HFFc6 (cell line): ENCODE measurements at places on chromosomes 3 and 15. TPM values are rescaled to one million over a fixed set of nuclear protein-coding genes. Genes with fewer than 3 reads are reported as not detected.
A peak's percentile ranks its signal among the peaks of the same experiment; 100 is the strongest.

- H3K4me3 ChIP-seq, result no peak overlapping the region
- DNase-seq, result no peak
- H3K27me3 ChIP-seq, result peaks cover 8% of the 10 kb centered on the region; the same call in 1 of the 2 replicates
- H3K4me1 ChIP-seq, result no peaks in the 10 kb centered on the region
- H3K36me3 ChIP-seq, result no peaks in the 10 kb centered on the region
Observed at GRCh38 chr3:70580021-70580420, 267.6 kb upstream of the MDFIC2 start.

DNA sequence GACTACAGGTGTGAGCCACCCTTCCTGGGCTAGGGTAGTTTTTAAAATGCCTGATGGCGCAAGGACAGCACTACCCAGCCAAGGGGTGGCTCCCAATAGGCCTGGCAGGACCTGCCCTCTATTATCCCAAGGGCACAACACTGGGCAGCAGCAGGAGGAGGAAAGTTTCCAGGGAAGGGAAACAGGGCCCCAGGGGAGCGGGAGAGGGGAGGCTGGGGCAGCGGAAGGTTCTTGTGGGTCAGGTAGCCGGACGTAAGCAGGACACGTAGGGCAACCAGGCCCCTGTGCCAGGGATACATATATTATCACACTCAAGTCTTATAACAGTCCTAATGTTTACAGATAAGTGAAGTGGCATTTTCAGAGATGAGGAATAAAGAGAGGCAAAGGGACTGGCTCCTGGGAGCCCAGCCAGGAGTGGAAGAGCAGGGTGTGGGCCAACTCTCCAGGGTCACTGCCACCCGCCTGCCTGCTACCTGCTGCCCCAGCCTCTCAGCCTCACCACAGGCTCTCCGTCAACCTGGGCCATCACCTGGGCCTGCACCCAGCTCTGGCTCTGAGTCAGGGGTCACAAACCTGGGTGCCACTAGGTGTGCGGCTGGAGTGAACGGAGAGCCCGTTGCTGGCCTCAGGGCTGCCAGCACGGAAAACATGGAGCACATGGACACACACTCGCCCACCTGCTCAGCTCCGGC lies 73.2 kb upstream of the SNRPA1 start:
- no peak overlapping the region for H3K4me3 ChIP-seq
- DNase-seq, result no peak
- H3K4me1 ChIP-seq, result peaks cover 8% of the 10 kb centered on the region; the same call in 1 of the 2 replicates

- H3K27me3 ChIP-seq, result peaks cover 53% of the 10 kb centered on the region
- DNase-seq, result no peak
- H3K27ac ChIP-seq, result no peak overlapping the region
- peaks cover 9% of the 10 kb centered on the region; the same call in 1 of the 2 replicates for H3K4me1 ChIP-seq
- no peak overlapping the region for H3K4me3 ChIP-seq
- H3K36me3 ChIP-seq, result no peaks in the 10 kb centered on the region
Observed at GRCh38 chr15:101324524-101325177, 29.6 kb upstream of the SNRPA1 start.

- H3K27me3 ChIP-seq, result peaks cover 11% of the 10 kb centered on the region
- peaks cover 7% of the 10 kb centered on the region for H3K4me1 ChIP-seq
- H3K36me3 ChIP-seq, result no peaks in the 10 kb centered on the region
- DNase-seq, result no peak
- no peak overlapping the region for H3K27ac ChIP-seq
Observed at GRCh38 chr3:101521211-101521701, 8.2 kb upstream of the SENP7 start.

DNA sequence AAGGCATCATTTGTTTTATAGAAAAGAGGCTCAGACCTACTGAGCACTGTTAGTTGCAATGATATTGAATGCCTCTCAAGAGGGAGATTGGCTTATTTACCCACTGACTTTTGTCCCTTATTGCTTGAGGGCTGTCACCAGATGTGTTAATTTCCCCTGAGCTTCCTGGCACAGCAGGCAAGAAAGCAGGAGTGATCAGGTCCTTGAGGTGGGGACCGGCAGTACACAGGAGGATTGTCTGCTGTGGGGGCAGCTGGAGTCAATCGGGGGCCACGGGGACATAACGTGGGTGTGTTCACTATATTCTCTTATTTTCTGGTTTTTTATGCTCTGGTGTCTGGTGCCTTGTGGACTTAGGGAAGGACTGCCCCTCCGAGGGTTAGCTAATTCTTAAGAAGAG lies 44.6 kb downstream of the GASK1A start:
- DNase-seq, result no peak
- H3K4me1 ChIP-seq, result no peaks in the 10 kb centered on the region
- no peaks in the 10 kb centered on the region for H3K36me3 ChIP-seq

- H3K27ac ChIP-seq, result no peak overlapping the region
- H3K27me3 ChIP-seq, result peaks cover 25% of the 10 kb centered on the region
- no peak for DNase-seq
- no peaks in the 10 kb centered on the region for H3K4me1 ChIP-seq
- no peak overlapping the region for H3K4me3 ChIP-seq
- no peaks in the 10 kb centered on the region for H3K36me3 ChIP-seq
Observed at GRCh38 chr3:186519021-186519658, 25.0 kb downstream of the CRYGS start.

DNA sequence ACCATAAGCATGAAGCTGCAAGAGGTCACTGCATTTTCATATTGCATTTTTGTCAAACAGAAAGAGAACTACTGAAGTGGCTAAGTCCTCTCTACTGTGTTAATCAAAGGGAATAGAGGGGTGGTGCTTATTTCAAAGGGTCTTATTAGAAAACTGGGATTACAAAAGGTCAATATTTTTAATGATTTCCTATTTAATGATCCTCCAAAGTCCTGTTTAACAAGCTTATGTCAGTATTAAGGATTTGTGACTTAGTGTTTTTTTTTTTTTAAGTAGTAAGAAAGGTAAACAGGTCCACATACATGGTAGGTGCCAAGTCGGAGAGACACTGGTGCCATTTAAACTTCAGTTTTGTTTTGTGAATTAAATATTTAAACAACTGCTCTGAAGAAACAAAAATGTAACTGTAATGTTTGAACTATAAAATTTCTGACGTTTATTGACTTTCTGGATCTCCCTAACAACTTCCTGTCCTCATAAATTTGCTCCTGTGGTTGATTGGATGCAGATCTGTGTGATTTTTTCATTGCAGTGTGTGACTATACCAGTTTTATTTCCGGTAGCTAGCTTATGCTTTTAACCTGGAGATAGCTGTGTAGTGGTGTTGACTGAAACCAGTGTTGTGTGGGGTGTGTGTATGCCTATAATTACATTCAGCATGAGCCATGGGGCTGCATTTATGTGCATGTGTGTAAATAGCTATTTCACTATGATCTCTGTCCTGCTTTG lies 8.6 kb upstream of the CACNA1D start:
- H3K27ac ChIP-seq, result no peak overlapping the region
- H3K36me3 ChIP-seq, result no peaks in the 10 kb centered on the region
- peaks cover 5% of the 10 kb centered on the region for H3K27me3 ChIP-seq
- H3K4me3 ChIP-seq, result no peak overlapping the region

GRCh38 chr15:61946778-61947177 lies 113.5 kb downstream of the VPS13C start:
- H3K36me3 ChIP-seq, result peaks cover 33% of the 10 kb centered on the region
- peak overlapping the region; percentile 4; the same call in 1 of the 2 replicates for H3K4me3 ChIP-seq
- peaks cover 36% of the 10 kb centered on the region for H3K4me1 ChIP-seq
- H3K27ac ChIP-seq, result peak overlapping the region; percentile 42

DNA sequence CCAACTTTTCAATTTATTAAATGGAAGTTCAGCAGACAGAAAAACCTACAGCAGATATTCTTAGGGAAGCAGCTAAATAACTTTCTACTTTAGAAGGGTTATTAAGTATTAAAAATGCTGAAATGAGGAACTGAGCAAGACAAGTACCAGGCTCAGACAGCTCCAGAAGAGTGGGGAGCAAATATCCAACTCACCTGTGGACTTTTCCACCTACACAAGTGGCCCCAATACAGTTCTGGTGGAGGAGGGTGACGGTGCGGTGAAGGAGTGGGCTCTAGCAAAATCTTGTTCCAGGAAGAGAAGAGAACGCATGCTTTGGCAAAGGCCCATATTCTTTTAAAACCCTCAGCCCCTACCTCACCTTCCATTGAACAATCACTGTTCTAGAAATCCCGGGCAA lies 129.7 kb upstream of the LMOD3 start:
- no peak overlapping the region for H3K4me3 ChIP-seq
- no peaks in the 10 kb centered on the region for H3K36me3 ChIP-seq
- H3K27ac ChIP-seq, result no peak overlapping the region
- no peaks in the 10 kb centered on the region for H3K4me1 ChIP-seq
- peaks cover 26% of the 10 kb centered on the region for H3K27me3 ChIP-seq

GRCh38 chr3:115072265-115073021 lies 74.6 kb downstream of the ZBTB20 start:
- H3K4me1 ChIP-seq, result peaks cover 59% of the 10 kb centered on the region
- H3K36me3 ChIP-seq, result no peaks in the 10 kb centered on the region; the same call in 1 of the 2 replicates
- H3K4me3 ChIP-seq, result peak overlapping the region; percentile 58; the same call in 1 of the 2 replicates

DNA sequence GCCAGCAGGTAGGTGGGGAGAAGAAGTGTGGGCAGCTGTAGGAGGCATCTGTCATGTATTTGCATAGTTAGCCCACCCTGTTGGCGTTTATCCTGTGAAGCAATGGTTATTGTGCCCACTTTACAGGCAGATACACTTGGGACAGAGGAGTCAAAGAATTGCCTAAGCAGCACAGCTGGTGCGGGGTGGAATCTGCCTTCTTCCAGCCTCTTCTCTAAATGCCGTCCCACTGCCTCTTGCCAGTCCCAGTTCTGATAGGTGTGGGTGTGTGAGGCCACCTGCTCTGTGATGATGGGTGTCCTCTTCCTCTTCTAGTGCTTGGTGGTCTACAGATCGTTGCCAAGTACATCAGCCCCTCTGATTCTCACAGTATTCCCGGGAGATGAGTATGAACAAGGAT lies 80.9 kb downstream of the ABHD5 start:
- peaks cover 47% of the 10 kb centered on the region for H3K4me1 ChIP-seq
- H3K36me3 ChIP-seq, result no peaks in the 10 kb centered on the region
- DNase-seq, result no peak
- no peak overlapping the region for H3K27ac ChIP-seq
- peaks cover 6% of the 10 kb centered on the region for H3K27me3 ChIP-seq

- H3K4me3 ChIP-seq, result no peak overlapping the region
- H3K36me3 ChIP-seq, result no peaks in the 10 kb centered on the region
- H3K27ac ChIP-seq, result no peak overlapping the region
- peaks cover 3% of the 10 kb centered on the region for H3K27me3 ChIP-seq
- DNase-seq, result no peak
Observed at GRCh38 chr3:113268942-113269341, 57.6 kb downstream of the BOC start.

GRCh38 chr3:191138937-191139336 lies 60.1 kb upstream of the OSTN start:
- H3K27me3 ChIP-seq, result peaks cover 2% of the 10 kb centered on the region; the same call in 1 of the 2 replicates
- H3K4me3 ChIP-seq, result no peak overlapping the region
- H3K36me3 ChIP-seq, result peaks cover 11% of the 10 kb centered on the region
- DNase-seq, result no peak
- peak overlapping the region; percentile 20; the same call in 1 of the 2 replicates for H3K27ac ChIP-seq

- no peaks in the 10 kb centered on the region; the same call in 1 of the 2 replicates for H3K27me3 ChIP-seq
- peaks cover 58% of the 10 kb centered on the region for H3K4me1 ChIP-seq
Observed at GRCh38 chr15:47442371-47442770, 274.9 kb upstream of the SEMA6D start.

The C3orf38 gene
- 23.2 to 23.9 TPM (median 23.8 TPM) in 3 replicates for total RNA-seq

The AGTR1 gene
- total RNA-seq, result 0.12 TPM in 1 of 3 replicates, not detected in the others

The CCR9 gene
- not detected in 2 replicates for total RNA-seq

The SPINK8 gene
- total RNA-seq, result not detected in 3 replicates
